CD4-positive, alpha-beta T cell treated with Interleukin-15 for 4 hours (primary cell): ENCODE measurements at places on chromosomes 11 and 22.

- peak; percentile 16 for DNase-seq
Measured at GRCh38 chr11:66559142-66559865, 9.1 kb downstream of the CTSF start.

- peak; percentile 29 for DNase-seq
Measured at GRCh38 chr11:4626207-4627099, 10.8 kb upstream of the OR51D1 start.

DNA sequence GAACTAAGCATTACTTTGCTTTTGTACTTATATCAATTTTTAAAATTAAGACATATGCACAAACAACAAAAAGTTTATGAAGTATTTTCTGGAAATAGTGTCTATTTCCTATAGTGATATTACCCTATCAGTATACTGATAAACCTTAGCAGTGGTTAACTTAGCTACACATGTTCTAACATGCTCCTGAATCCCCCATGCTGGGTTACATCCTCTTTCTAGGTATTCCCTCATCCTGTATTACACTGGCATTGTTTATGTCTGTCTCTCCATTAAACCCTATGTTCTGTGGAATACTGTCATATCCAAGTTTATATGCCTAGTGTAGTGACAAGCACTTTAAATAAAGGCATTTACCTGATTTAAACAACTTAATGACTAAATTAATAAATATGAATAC is 1.8 kb upstream of the FAR1 start:
- DNase-seq: no peak

GRCh38 chr22:43239193-43239780 is 52.4 kb upstream of the TTLL12 start:
- DNase-seq: no peak

- DNase-seq: no peak
Measured at GRCh38 chr22:20127869-20128618, 3.6 kb upstream of the ZDHHC8 start.
